GM23248 (cell line): ENCODE measurements at places on chromosomes 6 and 20. TPM values are rescaled to one million over a fixed set of nuclear protein-coding genes. Genes with fewer than 3 reads are reported as not detected.

Gene ZC3H12D
- 0.54 TPM in 1 of 2 replicates, not detected in the other for total RNA-seq

GRCh38 chr20:60096166-60096565 lies 137.9 kb downstream of the CDH26 start:
- H3K4me3 ChIP-seq, result no peak overlapping the region
- H3K27me3 ChIP-seq, result peaks cover 11% of the 10 kb centered on the region; the same call in 1 of the 2 replicates
- no peaks in the 10 kb centered on the region for H3K36me3 ChIP-seq
- H3K27ac ChIP-seq, result no peak overlapping the region
- no peaks in the 10 kb centered on the region for H3K4me1 ChIP-seq

Gene LGSN
- not detected in 2 replicates for total RNA-seq

DNA sequence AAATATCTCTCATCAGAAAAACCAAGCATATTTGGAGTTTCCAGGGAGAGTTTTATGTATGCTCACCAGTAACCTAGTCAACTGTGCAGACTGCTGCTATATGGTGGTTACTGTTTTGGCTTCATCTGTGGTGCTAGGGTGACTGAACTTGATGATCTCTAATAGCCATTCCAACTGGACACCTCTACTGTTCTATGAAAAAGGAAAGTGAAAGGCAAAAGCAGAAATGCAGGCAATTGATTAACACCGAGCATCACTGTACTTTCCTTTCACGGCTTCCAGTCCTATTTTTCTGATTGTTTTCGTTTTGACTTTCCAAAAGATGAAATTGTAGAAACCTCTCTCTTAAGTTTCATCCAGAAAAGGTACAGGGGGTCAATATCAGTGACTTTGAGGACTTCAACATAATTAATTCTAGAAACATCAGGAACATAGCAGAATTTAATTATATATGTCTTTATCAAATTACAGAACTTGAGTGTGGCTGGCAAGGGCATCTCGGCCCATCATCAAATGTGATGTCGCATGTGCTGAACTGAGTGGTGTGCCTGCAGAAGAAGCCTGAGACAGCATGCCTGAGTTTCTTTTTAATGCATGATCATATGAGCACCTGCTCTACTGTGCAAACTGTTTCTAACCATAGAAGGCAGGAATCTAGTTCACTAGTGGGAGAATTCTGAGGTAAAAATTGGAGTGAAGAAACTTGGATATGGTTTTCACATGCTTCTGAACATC lies 464.3 kb upstream of the FLRT3 start:
- no peak overlapping the region for H3K27ac ChIP-seq
- H3K4me1 ChIP-seq, result no peaks in the 10 kb centered on the region
- no peak overlapping the region for H3K4me3 ChIP-seq
- H3K27me3 ChIP-seq, result no peaks in the 10 kb centered on the region
- DNase-seq, result no peak
